ENCODE measurements at places on chromosomes 3 and 15. TPM values are rescaled to one million over a fixed set of nuclear protein-coding genes. Genes with fewer than 3 reads are reported as not detected.

Gene PLEKHO2
- 93.5 TPM for polyA plus RNA-seq

Gene HRG
- not detected for polyA plus RNA-seq

Gene MKRN3
- not detected for polyA plus RNA-seq

Gene ANKUB1
- not detected for polyA plus RNA-seq

- DNase-seq: no peak
These were observed 9.5 kb downstream of the CYP19A1 start for GRCh38 chr15:51328926-51329325.

DNA sequence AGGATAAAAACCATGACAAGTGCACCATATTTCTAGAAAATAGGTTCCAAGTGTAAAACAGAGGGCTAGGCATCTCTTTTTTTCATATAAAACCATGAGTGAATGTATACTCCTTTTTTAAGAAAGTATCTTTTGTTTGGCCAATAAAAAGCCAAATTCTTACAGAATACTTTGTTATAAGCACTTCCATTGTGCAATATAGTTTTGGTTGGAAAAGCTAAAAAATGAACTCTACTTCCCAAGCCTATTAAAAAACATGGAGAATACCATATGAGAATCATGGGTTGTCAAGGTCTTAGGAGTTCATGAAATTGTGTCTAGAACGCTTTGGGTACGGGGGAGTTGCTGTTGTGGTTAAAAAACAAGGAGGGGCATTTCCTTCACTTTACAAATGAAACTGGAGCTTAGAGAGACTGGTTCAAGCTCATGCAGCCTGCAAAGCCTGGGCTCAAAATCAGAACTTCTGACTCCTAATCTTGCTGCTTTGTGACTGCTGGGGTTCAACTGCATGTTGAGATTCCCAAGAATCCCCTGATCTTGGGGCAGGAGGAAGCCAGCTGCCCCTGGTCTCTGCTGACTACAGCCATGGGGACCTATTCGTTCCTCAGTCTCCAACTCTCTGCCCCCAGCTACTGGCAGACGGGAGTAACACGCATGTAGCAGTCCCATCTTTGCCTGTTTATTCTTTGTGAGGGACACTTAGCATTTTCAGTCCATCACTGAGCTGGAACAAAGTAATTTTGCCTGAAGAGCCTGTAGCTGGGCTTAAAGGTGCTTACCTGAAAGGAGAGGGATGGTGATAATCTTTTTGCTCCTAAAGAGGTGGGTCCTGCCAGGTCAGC is 229.1 kb downstream of the CHST2 start:
- DNase-seq: no peak

DNA sequence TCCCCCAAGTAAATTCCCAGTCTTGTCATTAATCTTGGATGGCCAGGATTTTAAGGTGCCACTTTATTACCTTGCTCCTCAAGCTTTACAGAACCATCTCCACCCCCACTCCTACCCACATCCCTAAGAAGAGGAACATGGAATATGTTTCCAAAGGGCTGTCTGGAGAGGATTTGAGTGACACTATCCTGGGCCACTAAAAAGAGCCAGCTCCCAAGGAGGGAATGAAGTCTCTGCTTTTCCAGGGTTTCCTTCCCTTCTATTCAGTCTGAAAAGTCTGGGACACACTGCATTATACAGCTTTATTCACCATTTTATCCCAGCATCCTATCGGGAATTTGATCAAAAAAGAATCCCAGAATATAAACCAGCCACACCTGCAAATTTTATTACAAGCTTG is 35.6 kb upstream of the MECOM start:
- DNase-seq: no peak

DNA sequence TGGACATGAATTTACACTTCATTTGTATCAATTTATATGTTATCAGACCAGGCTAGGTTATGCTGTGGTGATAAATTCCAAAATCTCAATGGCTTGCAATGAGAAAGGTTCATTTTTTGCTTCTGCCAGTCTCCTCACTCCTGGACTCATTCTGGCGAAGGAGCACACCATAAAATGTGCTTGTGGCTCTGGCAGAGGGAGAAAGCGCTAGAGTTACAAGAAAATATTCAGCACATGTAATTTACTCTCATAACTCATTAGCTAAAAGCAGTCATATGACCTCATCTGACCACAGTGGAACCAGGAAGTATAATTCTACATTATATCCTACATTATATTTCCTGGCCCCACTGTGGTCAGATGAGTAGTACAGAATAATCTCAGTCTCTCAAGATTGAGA is 193.8 kb downstream of the BCHE start:
- DNase-seq: no peak

GRCh38 chr3:126731044-126731443 is 27.0 kb downstream of the CHCHD6 start:
- no peak for DNase-seq

DNA sequence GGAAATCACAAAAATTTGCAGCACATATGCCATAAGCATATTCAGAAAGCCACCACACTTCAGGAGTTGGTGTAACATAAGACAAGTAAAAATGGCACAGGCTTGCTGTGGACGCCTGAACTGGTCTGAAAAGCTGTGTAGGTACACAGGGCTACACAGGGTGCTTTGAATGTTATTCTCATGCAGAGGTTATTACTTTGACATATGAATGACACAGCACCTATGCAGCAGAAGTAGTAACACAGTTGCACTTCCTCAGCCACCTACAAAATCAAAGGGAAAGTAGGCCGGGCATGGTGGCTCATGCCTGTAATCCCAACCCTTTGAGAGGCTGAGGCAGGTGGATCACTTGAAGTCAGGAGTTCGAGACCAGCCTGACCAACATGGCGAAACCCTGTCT is 54.5 kb downstream of the OSBPL10 start:
- no peak for DNase-seq

DNA sequence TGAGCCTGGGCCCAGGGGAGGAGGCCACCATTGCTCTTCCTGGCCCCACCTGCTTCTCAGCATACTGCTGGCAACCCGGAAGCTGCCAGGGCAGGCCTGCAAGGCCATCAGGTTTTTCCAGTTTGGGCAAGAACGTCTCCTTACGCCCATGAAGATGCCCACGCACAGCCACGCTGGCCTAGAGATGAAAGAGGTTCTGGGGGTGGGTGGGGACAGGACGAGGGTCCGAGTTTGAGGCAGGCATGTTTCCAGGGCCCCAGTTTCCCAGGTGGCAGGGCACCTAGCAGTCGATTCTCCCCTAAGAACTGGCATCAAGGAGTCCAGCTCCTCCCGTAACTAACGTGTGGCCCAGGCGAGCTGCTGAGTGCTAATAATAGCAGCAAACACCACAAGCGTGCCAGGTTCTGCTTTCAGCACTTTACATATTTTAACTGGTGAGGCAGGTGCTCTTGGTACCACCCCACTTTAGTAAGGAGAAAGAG is 45.8 kb downstream of the ZNF710 start:
- no peak for DNase-seq

- DNase-seq: no peak
These were observed 80.1 kb downstream of the SATB1 start for GRCh38 chr3:18345015-18345367.

- DNase-seq: no peak
These were observed 28.2 kb downstream of the GJD2 start for GRCh38 chr15:34726406-34727100.

DNA sequence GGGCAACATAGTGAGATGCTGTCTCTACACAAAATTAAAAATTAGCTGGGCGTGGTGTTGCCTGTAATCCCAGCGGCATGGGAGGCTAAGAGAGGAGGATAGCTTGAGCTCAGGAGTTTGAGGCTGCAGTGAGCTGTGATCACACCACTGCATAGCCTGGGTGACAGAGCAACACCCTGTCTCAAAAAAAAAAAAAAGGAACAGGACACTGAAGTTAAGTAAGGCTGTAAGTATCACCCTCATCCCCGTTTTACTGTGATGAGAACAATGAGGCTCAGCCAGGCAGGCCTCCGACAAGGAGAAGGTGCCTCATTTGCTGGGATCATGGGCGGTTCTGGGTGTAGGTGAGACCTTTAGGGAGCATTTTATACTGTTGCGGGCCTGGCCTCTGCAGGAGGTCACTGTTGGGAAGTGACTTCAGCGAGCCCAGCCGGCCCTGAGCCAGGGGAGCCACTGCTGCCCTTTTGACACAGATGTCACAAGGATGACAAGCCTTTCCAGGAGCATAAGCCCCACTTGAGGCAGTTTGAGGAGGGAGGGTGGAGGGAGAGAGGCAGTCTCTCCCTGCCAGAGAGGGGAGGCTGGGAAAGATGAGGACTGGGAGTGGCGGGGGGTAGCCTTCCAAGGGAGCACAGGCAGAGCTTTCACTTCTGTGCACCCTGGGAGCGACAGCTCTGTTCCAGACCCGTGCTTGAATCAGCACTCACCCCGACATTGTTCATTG is 30.8 kb downstream of the IRAK2 start:
- DNase-seq: no peak

GRCh38 chr15:43968551-43968950 is 141.7 kb downstream of the WDR76 start:
- no peak for DNase-seq

- no peak for DNase-seq
These were observed 169.4 kb downstream of the KLHL25 start for GRCh38 chr15:85625166-85625830.

DNA sequence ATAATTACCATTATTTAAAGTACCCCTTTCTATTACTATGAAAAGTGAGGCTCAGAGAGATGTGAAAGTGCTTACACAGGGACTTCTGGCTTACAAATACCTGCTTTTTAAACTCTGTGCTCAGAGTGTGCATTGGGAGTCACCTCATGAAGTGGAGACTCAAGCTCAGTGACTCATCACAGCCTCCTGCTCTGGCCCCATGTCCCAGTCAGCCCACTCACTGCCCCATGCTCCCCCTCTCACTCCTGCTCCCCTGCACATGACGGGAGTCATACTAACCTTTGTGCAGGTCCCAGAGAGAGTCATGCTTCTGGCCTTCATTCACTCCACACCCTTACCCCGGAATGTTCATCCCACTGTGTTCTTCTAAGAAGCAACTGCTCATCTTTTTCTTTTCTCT is 20.2 kb downstream of the CCR1 start:
- no peak for DNase-seq

GRCh38 chr3:71846185-71846584 is 61.2 kb upstream of the PROK2 start:
- no peak for DNase-seq

Measured in CD14-positive monocyte (primary cell).